ENCODE measurements at places on chromosomes 11 and 22.
A peak's percentile ranks its signal among the peaks of the same experiment; 100 is the strongest.

GRCh38 chr11:116946414-116946813 is 109.0 kb upstream of the APOA1 start:
- no peak for DNase-seq

DNA sequence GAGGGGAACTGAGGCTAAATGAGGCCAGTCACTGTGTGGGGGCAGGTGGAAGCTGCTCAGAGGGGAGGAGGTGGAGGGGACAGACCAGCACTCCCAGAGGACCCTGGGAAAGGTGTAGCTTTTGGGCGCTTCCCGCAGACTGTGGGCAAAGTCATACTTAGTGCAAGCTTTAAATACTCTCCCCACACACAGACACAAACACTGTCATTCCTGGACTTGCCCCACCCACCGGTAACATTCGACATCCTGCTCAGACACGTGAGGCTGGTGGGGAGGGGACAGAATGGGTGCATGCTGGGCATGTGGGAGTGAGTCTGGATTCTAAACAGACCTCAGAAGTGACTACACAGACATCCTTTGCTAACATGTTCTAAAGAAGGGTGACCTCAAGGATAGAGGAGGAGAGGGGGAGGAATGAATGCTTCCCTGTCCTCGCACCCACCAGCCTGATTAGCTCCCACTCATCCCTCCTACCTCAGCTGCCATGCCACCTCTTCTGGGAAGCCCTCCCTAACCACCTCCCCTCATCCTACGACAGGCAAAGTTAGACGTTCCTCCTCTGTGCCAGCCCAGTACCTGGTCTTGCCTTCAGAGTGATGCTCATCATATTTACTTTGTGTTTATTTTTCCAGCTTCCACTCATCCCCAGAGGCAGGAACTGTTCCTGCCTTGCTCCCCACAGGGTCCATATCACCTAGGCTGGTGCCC is 22.2 kb downstream of the TSKU start:
- DNase-seq, result no peak

- DNase-seq, result peak; percentile 24
Observed at GRCh38 chr11:118792570-118793124, 1.7 kb upstream of the DDX6 start.

- DNase-seq, result no peak
Observed at GRCh38 chr11:111796696-111797095, 30.5 kb upstream of the PPP2R1B start.

DNA sequence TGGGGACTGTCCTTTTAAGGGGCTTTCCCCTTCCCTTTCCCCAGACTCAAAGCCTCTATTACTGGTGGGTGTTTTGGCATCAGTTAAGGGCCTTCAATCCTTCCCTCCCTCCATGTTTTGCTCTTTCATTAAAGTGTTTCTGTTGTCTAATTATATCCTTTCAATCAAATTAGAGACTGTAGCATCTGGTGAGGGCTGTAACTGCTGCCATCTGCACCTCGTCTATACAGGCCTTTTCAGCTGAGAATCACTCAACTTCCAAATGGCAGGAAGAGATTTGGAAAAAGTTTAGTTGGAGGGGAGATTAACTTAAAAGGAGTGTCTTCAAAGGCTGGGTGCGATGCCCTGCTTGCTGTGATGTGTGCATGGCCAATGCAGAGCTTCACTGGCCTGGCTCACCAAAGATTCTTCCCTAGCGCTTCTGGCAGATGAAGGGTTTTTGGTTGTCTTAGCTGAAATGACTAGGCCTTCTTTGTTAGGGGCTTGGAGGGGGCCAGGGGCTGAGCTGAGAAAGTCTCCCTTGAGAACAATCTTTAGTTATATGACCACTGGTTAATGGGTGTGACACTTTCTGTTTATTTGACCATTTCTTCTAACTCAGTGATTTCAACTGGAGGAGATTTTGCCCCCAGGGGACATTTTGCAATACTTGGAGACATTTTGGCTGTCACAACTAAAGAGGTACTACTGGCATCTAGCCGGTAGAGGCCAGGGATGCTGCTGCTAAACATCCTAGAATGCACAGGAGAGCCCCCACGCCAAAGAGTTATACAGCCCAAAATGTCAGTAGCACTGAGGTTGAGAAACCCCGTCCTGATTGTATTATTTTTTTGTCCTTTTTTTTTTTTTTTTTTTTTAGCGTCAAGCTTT is 7.5 kb downstream of the KREMEN1 start:
- DNase-seq, result no peak

DNA sequence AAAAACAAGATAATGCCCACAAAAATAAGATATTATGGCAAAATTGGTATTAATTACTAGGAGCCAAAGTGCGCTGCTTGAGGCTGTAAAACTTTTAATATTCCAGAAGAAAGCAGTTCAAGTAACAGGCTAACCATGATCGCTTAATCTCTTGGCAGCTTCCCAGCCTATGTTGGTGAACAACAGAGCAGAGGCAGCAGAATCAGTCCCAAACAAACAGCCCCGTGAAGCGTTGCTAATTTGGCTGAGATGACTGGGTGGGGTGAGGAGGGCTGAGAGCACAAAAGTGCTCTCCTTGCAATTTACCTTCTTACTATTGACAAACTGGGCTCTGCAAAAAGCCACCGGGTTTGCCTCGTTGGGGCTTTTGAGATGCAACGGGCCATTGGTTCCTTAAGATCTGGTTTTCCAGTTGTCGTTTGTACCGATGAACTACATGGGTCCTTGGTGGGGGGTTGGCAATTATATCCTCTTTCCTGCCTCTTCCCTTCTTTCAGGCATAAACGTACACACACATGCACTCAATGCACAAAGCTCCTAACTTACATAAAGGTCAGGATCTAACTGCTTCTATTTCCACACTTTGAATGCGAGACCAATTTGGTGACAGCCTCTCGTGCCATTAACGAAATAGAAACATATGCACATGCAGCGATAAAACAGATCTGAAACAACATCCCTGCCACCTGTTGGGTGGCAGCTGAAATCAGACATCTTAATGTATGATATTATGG is 407.6 kb upstream of the CADM1 start:
- DNase-seq, result no peak

- no peak for DNase-seq
Observed at GRCh38 chr11:86097980-86098379, 29.1 kb upstream of the PICALM start.

GRCh38 chr11:83713708-83714107 is 427.5 kb upstream of the CCDC90B start:
- no peak for DNase-seq

- DNase-seq, result no peak
Observed at GRCh38 chr11:17298302-17298701, 21.8 kb downstream of the NUCB2 start.

DNA sequence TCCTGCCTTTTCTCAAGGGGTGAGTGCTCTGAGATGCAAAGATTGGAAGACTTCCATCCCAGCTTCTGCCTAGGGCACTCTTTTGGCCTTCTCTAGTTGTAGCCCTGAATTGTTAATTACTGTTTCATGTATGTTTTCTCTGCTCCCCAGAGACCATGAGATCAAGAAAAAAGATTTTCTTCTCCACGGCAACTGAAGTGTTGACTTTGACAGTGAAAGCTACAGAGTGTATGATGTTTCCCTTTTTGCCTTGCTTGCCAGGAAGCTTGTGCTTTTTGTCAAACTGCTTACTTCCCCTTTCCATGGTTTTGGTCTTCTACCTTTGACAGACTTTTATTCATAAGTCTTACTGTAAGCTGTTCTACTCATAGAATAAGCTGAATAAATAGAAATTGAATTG is 23.3 kb upstream of the EIF3D start:
- no peak for DNase-seq

DNA sequence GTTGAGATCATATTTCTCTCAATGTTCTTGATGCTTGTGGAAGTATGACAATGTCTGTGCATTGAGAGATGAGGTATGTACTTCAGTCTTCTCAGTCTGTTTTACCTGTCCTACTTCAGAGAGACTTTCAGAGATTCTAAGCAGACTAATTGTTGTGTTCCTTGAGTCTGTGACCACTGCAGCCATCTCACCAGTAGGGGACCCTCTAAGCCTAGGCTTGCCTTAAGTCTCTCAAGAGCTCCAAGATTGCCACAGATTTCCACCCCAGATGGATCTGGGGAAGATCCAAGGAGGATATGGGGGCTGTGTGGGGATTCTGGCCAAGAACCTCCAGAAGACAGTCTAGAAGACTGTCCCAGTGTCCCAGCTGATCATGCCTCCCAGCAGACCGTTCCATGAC is 179.9 kb upstream of the PLET1 start:
- DNase-seq, result no peak

- no peak for DNase-seq
Observed at GRCh38 chr11:12388939-12389670, 11.7 kb downstream of the PARVA start.

DNA sequence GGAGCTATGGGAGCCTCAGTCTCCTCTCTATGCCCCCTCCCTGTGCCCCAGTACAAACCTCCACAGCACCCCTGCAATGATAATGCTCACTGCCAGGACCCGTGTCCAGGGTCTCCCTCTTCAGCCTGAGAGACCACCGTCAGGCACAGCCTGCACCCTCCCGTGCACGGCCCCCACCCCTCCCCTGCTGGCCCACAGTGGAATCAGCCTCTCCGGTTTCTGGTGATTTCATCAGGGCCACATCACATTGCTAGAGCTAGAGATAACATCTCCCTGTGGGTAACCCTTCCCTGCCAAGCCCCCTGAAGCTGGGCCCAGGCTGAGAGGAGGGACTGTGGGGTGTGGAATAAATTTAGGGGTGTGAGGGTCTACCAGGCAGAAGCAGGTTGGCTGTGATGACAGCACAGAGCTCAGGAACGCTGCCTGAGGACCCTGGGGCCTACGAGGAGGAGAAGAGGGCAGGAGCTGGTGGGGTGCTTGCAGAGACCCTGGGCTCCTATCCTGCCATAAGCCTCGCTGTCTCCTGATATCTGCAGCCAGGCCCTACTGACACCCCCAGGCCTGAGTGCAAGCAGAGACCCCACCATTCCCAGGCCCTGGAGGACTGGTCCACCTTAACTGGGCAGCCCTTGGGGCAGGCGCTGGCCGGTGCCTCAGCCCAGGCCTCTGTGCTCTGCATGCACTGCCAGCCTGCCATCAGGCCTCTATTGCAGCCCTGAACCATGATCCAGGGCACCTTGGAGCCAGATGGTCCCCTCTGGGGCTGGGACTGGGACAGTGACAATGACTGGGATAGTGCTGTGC is at the start of gene KLHDC7B:
Gene KLHDC7B (plus strand): TSS at position 378 of the 804 bp plus-strand sequence. CDS start 345 bp downstream, at position 723.
- DNase-seq, result no peak

DNA sequence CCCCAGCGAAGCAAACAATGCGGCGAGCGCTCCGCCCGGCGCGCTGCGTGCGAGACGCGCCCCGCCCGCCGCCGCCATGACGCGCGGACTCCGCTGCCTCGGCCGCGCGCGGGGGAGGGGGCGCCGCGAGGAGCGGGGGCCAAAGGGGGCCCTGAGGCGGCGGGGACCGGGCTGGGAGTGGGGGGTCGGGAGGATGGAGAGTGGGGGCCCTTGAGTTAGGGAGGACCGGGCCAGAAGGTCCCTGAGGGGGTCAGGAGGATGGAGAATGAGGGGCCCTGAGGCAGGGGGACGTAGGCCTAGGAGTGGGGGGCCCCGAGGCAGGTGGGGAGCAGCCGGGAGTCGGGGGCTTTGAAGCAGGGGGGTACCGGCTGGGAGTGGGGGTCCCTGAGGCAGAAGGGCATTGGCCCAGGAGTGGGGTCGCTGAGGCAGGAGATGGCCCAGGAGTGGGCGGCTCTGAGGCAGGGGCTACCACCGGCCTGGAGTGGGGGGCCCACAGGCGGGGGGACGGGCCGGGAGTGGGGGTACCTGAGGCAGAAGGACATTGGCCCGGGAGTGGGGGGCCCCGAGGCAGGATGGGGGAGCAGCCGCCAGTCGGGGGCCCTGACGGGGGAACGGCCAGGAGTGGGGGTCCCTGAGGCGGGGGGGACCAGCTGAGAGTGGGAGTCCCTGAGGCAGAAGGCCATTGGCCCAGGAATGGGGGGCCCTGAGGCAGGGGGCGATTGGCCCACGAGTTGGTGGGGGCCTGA is at the start of gene BRD1:
Gene BRD1 (minus strand): TSS at position 21 of the 746 bp plus-strand sequence. CDS start 3,556 bp downstream, outside the sequence.
- peak; percentile 23 for DNase-seq

GRCh38 chr11:10379426-10379825 is 74.6 kb downstream of the ADM start:
- DNase-seq, result no peak

DNA sequence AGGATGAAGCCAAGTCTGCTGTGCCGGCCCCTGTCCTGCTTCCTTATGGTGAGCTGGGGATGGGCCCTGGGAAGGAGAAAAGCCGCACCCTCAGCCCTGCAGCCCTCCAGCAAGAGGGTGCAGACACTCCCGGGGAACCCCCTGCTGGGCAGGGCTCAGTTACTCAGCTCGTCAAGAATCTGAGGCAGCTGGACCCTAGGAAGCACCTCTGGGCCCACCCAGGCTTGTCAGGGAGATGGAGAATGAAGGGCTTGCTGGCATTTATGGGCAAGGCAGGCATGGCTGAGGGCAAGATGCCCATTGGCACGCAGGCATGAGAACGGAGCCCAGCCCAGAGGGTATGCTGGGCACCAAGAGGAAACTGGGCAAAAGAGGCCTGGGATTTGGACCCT is 12.9 kb downstream of the RELT start:
- DNase-seq, result no peak

DNA sequence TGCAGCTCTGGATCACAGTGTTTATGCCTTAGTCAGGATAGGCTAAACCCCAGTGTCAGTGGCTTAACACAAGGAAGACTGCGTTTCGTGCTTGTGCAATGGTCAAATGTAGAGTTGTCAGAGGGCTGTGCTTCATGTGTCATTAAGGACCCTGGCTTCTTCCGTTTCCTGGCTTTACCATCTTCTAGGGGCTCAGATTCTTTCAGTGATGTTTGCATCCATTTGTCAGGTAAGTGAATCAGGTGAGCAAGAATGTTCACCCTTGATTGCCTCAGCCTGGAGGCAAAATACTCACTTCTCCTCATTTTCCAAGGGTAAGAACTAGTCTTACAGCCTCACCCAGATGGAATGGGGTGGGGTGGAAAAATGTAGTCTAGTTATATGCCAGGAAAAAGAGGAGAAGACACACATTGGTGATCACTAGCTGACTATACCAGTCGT is 20.5 kb upstream of the AMOTL1 start:
- no peak for DNase-seq

DNA sequence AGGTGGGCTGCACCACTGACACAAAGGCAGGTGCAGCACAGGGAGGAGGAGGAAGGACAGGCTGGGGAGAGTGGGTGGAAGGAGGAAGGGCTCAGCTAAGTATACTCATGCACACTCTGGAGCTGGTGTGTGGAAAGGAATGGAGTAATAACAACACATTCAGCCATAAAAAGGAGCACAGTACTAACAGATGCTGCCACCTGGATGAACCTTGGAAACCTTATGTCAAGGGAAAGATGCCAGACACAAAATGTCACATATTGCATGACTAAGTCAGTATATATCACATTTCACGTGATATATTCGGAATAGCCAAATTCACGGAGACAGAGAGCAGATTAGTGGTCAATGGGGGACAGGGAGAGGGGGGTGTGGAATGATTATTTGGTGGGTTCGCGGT is 389.6 kb upstream of the SYN3 start:
- DNase-seq, result no peak

Measured in stimulated activated CD4-positive, alpha-beta T cell treated with anti-CD3 and anti-CD28 coated beads, Interleukin-1b, Interleukin-23, amount 100 ng/mL, for 1 hour (primary cell).